ENCODE measurements at places on chromosomes 4 and X. TPM values are rescaled to one million over a fixed set of nuclear protein-coding genes. Genes with fewer than 3 reads are reported as not detected.

BTC gene
- total RNA-seq: not detected

PLP1 gene
- not detected for total RNA-seq

ZMAT1 gene
- 3.7 TPM for total RNA-seq

BMPR1B gene
- total RNA-seq: not detected

ANOS1 gene
- total RNA-seq: not detected

NUDT11 gene
- total RNA-seq: 2.8 TPM

PWWP3B gene
- total RNA-seq: not detected

IBSP gene
- not detected for total RNA-seq

DNA sequence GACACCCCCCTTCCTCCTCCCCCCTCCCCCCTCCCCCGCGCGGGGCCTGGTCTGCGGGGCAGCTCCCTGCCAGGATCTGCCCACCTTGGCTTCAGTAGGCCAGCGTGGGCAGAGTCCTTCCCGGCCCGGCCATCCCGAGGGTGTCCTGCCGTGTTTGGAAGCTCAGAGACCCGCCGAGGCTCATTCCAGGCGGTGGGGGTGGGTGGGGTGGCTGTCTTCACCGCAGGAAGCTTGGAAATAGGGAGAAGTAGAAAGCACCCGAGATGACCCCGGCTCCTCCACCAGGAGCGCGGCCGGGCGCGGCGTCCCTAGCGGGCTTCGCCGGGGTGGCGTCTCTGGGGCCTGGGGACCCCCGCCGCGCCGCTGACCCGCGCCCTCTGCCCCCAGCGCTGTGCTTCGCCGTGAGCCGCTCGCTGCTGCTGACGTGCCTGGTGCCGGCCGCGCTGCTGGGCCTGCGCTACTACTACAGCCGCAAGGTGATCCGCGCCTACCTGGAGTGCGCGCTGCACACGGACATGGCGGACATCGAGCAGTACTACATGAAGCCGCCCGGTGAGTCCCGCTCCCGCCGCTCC is 1.6 kb downstream of the NAT8L start:
- DNase-seq: no peak

- DNase-seq: no peak
These were observed 43.6 kb downstream of the RTL9 start for GRCh38 chrX:110402091-110402849.

DNA sequence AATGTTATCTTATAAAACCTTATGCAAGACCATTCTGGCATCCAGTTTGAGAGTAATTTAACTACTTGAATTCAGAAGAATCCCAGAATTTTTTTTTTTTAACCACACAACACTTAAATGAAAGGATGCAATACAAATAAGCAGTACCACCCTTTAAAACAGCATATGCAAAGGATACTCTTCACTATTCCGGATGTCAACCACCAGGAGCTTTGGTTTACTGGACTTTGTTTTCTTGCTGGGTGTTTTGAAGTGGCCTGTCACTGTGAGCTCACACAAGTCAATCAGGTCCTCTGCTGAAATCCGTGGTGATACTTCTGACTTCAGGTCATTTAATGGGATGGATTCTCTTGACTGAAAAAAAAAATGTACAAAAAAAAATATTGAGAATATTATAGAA is 200.0 kb downstream of the TBCK start:
- DNase-seq: no peak

DNA sequence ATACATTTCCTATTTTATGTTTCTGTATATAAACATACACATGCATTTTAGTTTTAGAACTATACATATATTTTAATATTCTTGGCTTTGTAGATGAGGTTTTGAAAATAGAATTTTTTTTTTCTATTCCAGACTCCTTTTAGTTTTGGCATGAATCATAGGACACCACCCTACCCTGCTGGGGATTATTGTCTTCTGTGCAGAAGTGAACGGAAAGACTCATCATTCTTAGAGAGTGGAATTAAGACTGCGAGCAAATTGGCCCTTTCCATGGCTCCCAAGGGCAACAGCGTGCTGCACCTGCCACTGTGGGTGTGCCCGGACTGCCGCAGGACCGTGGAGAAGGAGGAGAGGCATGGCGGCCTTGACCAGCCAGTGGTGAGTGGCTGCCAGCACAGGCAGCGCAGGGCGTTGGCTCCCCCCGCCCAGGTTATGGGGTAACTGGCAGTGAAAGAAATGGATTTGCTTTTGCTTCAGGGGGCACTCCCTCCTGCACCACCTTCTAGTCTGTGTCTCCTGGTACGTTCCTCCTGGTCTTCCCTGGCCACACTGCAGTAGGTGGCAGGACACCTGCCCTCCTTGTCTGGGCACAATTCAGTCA is 59.6 kb downstream of the FAM193A start:
- DNase-seq: no peak

GRCh38 chr4:8035371-8035780 is 95.7 kb upstream of the AFAP1 start:
- DNase-seq: peak; percentile 22

DNA sequence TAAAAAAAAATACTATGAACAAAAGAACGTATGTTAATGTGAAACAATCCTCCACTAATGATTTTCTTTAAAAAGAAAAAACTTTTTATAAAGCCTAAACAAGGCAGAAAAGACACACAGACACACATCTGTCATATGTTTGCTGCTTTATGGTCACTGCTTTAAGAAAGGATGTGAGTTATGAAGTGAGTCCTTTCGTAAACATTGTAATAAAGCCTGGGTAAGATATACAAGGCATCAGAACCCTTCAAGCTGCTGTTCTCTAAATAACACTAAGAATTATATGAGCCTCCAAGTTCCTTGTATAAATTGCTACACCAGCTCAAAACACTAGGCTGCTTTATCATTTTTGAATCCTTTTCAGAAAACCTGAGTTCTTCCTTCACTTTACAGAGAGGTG is 81.6 kb downstream of the FBXO8 start:
- no peak for DNase-seq

GRCh38 chrX:68693481-68694434 is 46.3 kb downstream of the STARD8 start:
- DNase-seq: peak; percentile 12

GRCh38 chr4:38523524-38524448 is 140.2 kb upstream of the KLF3 start:
- peak; percentile 87 for DNase-seq

DNA sequence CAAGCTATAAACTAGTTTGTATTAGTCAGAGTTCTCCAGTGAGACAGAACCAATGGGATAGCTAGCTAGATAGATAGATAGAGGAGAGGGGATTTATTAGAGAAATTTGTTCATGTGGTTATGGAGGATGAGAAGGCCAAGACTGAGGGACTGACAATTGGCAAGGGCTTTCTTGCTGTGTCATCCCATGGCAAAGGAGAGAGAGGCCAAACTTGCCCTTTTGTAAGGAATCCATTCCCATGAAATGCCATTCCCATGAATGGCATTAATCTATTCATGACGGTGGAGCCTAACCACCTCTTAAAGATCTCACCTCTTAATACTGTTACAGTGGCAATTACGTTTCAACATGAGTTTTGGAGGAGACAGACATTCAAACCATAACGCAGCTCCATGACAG is 58.1 kb downstream of the LINC00632 start:
- no peak for DNase-seq

GRCh38 chrX:22952010-22952409 is 47.8 kb upstream of the DDX53 start:
- no peak for DNase-seq

GRCh38 chr4:7429069-7429416 is 5.7 kb downstream of the PSAPL1 start:
- DNase-seq: peak; percentile 3

GRCh38 chr4:98609934-98610333 is 48.5 kb downstream of the TSPAN5 start:
- DNase-seq: no peak

DNA sequence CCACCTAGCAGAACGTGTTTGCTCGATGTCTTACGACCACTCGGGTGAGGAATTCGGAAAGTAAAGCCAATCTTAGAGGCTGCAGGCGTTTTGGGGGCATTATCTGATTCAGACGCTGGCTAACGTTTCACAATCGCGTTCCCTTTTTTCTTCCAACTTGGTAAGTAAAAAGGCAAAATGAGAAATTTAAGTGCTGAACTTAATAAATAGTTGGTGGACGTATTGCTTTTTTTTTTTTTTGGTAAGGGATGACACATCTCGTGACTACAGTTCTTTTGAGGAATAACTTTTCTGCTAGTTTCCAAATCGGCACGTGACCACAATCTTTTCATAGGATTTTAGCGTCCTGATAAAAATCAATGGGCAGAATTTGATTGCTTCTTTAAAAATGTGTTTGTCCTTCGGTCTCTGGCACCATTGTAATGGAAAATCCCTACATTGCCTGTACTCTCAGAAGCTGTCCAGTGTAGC is 848 bp downstream of the RAB9A start:
- DNase-seq: no peak

DNA sequence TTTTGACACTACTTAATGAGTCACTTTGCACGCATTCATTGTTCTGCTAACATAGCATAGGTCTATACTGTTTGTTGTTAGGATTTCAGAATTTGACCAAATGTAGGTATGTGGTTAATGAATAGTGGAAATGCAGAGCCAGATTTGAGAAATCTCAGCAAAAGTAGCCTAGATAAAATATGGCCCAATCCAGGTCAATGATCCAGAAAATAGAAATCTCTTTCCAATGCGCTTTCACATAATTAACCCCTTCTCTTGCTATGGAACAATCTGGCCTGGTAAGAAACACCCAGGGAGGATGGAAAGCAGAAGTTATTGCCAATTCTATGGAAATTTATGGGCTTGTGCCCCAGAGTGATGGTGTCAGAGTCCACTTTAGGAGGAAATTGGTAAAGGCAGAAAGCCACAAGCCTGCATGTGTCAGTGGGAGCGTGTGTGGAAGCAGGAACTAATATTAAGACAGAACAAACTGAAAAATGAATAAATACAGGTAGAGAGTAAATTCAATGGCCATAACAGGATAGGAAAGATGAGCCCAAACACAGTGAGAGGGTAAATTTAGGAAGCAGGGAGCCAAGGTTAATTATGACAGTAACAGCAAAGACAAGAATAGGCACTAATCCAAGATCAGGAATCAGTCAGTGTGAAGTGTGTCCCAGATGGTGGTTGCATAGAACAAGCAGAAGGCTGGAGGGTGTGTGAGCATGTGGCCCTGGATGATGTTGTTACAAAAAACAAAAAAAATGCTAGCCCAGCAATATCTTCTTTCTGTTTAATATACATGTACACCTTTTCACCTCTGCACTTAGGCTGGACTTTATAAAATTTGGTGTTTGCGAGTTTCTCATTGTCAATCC is 102.9 kb downstream of the SYTL5 start:
- no peak for DNase-seq

- no peak for DNase-seq
These were observed 65.6 kb upstream of the BLTP1 start for GRCh38 chr4:122086338-122087065.
